ENCODE measurements at places on chromosomes 11 and 22.

GRCh38 chr11:123178186-123178585, 16.9 kb downstream of the CLMP start:
- DNase-seq, result no peak

DNA sequence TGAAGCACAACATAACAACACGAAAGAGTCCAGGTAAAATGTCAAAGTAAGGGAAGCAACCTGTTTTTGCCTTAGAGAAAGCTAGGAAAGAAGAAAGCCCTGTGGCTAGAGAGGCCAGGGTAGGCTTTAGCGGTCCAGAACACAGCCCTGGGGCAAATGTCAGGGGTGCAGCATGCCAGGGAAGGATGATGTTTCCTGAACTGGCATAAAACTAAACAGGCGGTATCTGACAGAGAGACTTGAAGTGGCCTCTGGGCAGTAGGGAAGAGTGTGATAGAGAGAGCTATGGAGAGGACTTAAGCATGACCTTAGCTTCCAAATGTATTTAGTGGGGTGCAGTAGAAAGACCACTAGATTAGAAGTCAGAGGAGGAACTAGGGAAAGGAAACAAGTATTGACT, 103.5 kb downstream of the KCNC1 start:
- no peak for DNase-seq

DNA sequence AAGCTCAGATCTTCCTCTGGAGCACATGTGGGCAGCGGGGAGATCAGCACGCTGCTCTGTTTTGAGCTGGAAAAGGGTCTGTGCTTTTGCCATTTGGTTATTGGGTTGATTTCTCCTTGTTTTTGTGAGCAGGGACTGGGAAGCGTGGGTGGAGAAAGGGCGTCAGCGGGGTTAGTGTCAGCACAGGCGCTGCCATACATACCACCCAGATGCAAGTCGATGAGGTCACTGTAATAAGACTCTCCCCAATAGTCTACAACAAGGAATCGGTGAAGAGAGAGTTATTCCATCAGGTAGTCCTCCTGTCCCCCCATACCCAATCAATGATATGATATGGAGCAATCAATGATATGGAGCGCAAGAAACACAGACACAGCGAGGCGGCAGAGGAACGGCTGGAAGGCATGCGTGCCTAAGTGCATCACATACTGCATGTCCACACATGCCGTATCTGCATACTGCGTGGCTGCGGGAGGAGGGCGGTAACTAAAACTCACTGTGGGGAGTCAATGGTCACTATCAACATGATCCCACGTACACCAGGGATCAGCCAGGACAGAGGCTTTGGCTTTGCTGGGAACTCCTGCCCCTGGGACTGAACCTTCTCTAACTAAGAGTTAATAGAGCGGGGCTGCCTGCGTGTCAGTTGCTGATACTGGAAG, 29.5 kb upstream of the BID start:
- DNase-seq, result no peak

GRCh38 chr11:44849922-44850321, 100.8 kb downstream of the TP53I11 start:
- no peak for DNase-seq
